Activated CD8-positive, alpha-beta memory T cell treated with anti-CD3 and anti-CD28 coated beads for 48 hours (primary cell): ENCODE measurements at places on chromosomes 1 and 21.

DNA sequence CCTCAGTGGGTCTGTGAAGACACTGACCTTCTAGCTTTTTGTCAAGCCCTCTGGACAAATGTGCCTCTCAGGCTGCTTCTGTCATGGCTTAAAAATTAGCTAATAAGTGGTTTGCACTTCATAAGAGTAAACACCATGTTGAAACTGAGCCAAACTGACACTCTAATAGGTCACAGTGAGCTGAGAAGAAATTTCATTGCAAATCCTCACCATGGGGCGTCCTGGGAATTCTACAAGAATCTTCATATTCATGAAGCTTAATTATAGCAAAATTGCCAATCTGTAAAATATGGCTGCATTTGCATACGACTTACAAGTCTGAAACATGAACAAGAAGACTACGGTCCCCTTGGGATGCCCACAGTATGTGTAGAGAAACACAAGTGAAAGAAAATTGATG is 188.6 kb downstream of the DSCAM start:
- no peak for DNase-seq

DNA sequence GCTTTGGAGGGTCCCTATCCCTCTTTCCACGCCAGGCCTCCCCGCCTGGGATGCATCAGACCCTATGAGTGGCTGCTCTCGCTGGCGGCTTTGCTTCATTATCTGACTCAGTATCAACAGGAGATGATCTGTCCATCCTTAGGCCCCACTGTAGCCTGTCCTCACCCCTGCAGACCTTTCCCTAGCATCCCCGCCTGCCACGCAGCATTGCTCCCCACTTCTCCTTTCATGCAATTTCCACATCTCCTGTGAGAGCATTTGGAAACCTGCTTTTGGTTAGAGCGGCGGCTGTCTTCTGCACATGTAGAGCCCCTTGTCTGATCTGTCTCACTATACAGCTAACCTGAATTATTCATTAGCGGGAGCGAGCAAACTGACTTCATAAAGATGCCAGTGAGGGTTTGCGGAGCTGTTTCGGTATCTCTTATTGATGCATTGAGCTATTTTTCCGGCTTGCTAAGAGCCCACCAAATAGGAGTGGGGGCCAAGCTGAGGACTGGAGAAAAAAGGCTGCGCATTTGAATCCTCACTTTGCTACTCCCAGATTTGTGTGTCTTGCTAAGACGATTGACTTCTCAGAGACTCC is 40.0 kb upstream of the ATP2B4 start:
- no peak for DNase-seq

DNA sequence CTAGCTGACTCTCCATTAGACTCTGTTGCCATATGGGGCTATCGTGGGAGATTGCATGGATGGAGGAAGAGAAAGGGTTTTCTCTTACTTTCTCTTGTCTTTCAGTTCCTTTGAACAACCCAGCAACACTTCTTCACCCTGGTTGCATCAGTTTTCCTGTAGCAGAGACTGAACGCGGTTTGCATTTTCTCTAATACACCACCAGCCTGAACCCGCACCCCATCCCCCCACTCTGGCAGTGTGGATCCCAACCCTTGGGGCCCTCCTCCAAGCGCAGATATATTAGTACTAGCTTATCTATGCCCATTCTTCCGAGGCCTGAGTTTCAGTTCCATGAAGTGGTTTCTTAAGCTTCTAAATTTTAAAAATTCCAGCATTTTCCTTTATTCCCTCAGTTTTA is 12.6 kb downstream of the DR1 start:
- no peak for DNase-seq

DNA sequence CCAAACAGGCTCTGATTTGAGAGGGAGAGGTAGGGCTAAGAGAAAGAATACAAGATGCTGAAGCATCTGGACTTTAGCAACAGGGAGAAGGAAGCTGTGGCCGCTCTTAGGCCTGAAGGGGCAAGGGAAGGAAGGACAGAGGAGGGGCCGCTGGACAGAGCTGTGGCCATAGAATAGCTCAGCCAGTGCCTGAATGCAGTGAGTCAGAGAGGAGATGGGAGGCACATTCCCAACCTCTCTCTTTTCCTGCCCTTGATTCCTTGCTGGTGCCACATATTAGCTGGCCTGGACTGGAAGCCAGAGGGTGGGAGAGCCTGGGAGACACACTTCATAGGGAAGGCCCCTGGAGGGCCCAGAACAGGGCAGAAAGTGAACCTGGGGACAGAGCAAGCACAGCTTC is 83.4 kb upstream of the POU3F1 start:
- DNase-seq = no peak

DNA sequence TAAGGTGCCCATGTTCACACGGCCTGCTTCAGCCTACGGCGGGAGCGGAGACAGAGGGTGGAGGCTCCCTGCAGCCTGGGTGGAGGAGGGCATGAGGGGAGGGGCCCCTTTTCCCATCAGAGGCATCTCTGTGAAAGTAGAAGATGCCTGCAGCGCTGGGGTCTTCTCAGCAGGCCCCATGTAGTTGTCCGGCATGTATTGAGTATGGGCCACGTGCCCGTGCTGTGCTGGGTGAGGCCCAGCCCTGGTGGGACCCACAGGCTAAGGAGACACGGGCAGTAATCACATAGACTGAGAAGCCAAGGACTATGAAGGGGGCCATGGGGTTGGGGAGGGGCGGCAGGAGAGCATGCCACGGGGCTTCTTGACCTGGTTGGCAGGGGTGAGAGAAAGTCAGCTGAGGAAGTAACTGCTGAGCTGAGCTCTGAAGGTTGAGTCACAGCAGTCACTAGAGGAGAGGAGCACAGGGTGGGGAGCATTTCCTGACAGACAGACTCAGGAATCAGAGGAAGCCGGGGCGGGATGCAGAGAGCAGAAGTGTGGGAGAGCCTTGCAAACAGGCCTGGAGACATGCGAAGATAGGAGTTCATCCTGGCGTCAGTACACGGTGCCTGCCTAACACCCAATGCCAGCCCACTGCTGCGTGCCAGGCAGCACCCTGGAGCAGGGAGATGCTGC is 21.6 kb downstream of the PSEN2 start:
- no peak for DNase-seq

DNA sequence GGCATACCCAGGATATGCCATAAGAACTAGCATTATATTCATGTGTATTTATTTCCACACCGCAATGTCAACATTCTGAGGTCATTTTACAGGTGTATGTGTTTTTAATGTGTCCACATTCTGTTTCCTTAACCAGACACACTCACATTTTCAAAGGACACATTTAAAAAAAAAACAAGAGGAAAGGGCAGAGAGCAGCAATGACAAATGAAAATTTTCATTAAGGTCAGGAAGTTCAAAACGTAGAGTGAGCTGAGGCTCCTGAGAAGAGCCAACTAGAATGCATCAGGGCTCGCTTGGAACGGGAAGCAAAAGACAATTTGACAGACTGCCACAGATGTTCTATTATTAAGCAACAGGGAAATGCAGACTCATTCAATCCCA is 4.8 kb upstream of the GNPAT start:
- no peak for DNase-seq

- DNase-seq = no peak
Observed at GRCh38 chr1:216350186-216350585, 73.1 kb downstream of the USH2A start.

DNA sequence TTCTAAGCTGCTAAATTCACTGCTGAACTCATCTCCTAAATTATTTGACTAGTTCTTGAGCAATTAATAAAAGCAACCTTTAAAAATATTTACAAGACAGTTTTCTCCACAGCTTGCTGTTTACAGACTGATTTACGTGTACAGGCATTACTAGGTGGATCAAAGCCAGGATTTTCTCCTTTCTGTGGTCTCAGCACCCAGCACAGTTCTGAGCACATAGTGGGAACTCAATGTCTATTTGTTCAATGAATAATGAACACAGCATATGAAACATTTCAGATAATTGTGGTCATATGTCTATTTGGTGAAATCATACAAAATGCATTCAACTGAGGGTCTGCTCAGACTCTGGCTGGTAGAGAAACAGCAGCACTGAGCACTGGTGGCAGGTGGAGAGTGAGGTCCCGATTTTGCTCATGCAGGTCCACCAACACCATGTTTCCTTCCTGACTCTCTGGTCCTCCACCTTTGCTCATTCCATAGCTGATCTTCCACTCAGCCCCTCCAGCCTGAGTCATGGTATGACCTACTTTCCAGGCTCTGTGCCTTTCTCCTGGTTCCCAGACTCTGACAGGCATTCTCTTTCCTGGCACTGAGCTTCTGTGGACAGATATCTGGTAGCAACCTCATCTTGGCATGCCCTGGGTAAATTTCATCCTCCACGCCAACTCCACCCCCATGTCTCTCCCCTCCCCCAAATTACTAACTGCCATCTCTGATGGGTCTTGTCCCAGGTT is 311.3 kb downstream of the TGFB2 start:
- DNase-seq = no peak

- DNase-seq = no peak
Observed at GRCh38 chr21:45332415-45332814, 44.7 kb upstream of the POFUT2 start.

- no peak for DNase-seq
Observed at GRCh38 chr1:206793620-206794019, 21.3 kb upstream of the IL10 start.

GRCh38 chr1:12477314-12477713 is 140.7 kb downstream of the DHRS3 start:
- DNase-seq = no peak

- no peak for DNase-seq
Observed at GRCh38 chr1:231923491-231924041, 297.0 kb downstream of the DISC1 start.

DNA sequence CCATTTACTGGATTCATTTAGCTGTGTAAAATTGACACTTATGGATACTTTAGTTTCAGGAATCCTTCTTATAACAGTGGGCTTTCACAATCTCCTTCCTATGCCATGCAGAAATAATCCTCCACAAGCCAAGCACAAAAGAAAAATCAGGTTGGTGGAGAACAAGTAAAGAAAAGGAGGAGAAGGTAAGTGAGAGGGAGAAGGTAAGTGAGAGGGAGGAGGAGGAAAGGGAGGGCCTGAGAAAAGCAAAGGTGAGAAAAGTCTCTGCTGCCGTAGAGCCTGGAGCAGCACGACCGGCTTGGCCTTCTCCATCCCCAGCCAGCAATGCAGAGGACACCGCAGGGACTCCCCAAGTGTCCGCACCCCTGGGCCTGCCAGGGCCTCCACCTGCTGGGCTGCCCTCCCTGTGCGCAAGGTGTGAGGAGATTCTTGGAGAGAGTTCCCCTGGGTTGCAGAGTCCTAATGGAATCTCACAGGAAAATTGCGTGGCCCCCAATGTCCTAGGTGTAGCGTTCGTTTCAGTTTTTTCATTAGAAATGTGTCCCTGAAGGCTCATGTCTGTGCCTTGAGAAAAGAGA is 39.0 kb downstream of the PRMT2 start:
- DNase-seq = no peak

- DNase-seq = no peak
Observed at GRCh38 chr1:227059076-227059475, 119.0 kb downstream of the COQ8A start.

- DNase-seq = no peak
Observed at GRCh38 chr1:217072926-217073325, 349.7 kb upstream of the ESRRG start.

DNA sequence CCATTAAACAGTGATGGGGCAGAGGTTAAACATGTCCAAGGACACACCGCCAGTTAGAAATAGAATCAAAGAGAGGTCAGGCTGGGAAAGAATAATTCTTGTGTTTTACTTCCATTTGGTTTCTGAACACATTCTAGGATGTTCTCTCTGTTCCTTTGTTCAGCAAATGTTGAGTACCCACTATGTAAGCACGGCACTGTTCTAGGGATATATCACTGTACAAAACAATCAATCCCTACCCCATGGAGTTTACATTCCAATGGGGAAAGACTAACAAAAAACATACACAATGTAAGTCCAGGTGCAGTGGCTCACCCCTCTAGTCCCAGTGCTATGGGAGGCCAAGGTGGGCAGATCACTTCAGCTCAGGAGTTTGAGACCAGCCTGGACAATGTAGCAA is 6.2 kb downstream of the MYOCOS start:
- DNase-seq = no peak

- DNase-seq = no peak
Observed at GRCh38 chr1:182910143-182910542, 42.8 kb downstream of the SHCBP1L start.

DNA sequence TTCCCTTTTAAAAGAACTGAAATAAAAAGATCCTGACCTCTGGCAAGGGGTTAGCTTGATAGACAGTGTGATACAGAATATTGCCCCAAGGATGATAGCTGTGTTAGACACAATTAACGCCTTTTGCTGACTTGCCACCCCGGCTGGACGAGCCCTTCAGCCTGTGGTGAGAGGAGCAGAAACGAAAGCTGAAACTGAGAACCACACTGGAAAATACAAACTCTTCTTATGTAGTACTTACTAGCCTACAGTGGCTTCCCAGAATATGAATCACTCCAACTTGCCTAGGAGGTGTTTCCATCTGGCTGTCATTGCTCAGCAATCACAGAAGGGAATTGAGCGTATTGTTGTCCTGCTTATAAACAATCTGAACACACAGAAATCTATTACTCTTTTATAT is 22.9 kb downstream of the SAMSN1 start:
- no peak for DNase-seq

DNA sequence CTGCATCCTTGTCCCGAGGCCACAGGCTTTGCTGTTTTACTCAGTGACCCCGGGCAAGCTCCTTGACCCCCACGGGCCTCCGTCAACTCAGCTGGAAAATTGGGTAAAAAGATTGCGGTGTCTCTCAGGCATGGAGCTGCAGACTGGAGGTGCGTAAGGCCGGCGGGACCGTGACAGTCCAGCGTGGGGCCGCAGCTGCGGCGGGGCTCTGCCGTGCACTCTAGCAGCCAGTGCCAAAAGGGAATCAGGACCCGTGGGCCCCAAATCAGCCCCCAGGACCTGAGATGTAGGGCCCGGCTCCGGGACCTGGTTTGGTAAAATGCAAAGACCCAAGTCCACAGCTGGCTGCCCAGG is 158.3 kb downstream of the PRDM16 start:
- no peak for DNase-seq

- no peak for DNase-seq
Observed at GRCh38 chr1:172090511-172090817, 249.2 kb downstream of the DNM3 start.

DNA sequence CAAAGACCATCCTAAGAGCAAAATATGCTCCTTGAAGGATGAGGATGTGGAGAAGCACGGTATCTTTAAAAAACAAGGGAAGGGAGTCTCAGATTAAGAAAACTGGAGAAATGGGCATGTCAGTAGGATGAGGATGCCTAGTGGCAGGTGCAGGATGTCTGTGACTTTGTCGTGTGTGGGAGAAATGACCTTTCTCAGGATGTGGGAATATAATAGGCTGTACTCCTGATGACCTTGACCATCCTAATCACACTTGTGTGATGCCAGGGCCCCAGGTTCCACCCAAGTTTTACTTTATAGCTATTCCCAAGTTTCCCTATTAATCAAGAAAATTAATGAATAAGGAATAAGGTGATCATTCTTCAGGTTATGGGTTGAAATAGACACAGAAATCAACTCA is 12.9 kb downstream of the C1orf116 start:
- no peak for DNase-seq
